ENCODE measurements at places on chromosomes 16 and 17. TPM values are rescaled to one million over a fixed set of nuclear protein-coding genes. Genes with fewer than 3 reads are reported as not detected.

The SAMD14 gene
- total RNA-seq: 1.3 TPM

GRCh38 chr16:55506083-55506482, 2.8 kb upstream of the LPCAT2 start:
- DNase-seq: no peak

GRCh38 chr17:7220593-7221277, 997 bp downstream of the ACADVL start:
- no peak for DNase-seq

The LGALS9B gene
- not detected for total RNA-seq

All from activated naive CD4-positive, alpha-beta T cell treated with anti-CD3 and anti-CD28 coated beads, Interleukin-2, amount 50 U/mL, for 72 hours (primary cell).